ENCODE measurements at places on chromosomes 16 and 17.

GRCh38 chr17:71251276-71251675 lies 869.5 kb upstream of the SOX9 start:
- DNase-seq, result no peak

GRCh38 chr17:48505788-48506187 lies 25.0 kb downstream of the HOXB1 start:
- DNase-seq, result no peak

DNA sequence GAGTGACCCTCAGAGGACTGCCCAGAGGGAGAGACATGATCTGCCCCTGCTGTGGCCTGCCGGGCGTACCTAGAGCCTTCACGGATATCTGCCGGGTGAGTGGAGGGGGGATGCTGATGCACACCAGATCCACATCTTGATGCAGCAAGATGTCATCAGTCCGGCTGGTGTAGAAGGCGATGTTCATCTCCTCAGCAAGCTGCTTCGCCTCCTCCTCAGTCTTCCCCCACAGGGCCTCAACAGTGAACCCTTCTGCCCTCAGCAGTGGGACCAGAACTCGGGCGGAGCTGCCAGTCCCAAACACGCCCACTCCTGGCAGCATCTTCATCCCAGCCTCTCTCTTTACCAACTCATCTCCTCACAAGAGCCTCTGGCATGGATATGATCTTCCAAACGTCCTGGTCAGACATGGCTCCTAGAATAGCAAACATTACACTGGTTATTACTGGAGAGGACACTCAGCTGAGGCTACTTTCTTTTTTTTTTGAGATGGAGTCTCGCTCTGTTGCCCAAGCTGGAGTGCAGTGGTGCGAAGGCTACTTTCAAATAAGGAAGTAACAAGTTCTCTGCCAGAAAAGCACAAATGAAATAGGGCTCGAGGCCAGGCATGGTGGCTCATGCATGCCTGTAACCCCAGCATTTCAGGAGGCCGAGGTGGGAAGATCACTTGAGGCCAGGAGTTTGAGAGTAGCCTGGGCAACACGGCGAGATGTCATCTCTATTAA lies 18.9 kb downstream of the C16orf86 start:
- DNase-seq, result no peak

DNA sequence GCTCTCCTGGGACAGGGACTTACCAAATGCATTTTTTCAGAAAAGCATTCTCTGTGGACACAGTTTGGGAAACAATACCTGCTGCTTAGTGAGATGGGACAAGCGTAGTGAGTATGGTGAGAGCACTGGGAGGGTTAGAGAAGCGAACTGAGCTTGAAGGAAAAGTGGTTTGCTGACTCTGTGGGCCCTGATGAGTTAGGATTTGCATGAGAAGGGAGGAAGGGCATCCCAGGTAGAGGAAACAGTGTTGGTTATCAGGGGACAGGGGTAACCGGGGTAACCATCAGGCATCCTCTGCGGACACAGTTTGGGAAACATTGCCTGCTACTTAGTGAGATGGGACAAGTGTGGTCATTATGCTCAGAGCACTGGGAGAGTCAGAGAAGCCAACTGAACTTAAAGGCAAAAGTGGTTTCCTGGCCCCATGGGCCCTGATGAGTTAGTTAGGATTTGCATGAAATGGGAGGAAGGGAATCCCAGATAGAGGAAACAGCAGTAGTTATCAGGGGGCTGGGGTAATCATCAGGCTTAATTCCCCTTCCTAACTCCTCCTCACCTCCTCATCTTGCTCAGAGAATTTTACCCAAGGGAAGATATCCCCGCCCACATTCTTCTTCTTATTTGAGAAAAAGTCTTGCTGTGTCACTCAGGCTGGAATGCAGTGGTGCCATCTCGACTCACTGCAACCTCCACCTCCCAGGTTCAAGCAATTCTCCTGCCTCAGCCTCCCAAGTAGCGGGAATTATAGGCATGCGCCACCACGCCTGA lies 319.3 kb downstream of the RBFOX1 start:
- DNase-seq, result no peak

GRCh38 chr16:49866595-49867071 lies 10.7 kb upstream of the ZNF423 start:
- no peak for DNase-seq

DNA sequence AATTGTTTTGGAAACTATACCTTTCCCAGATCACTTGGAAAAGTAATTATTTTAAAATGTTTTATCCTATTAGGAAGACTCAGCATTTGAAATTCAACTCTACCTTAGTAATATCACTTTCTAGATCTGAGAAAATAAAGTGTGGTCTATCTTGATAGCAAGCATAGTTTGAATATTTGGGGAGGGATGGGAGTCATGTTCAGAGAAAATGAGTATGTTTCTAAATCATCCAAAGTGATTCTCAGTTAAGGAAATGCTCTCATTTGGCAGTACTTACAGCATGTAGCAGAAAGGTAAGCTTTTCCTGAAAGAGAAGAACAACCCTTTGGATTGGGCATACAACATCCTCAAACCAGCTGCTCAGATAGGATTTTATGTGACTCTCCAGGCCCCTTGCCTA lies 6.9 kb downstream of the C17orf75 start:
- no peak for DNase-seq

- no peak for DNase-seq
These were observed 316.6 kb downstream of the CDH13 start for GRCh38 chr16:82943371-82943770.

DNA sequence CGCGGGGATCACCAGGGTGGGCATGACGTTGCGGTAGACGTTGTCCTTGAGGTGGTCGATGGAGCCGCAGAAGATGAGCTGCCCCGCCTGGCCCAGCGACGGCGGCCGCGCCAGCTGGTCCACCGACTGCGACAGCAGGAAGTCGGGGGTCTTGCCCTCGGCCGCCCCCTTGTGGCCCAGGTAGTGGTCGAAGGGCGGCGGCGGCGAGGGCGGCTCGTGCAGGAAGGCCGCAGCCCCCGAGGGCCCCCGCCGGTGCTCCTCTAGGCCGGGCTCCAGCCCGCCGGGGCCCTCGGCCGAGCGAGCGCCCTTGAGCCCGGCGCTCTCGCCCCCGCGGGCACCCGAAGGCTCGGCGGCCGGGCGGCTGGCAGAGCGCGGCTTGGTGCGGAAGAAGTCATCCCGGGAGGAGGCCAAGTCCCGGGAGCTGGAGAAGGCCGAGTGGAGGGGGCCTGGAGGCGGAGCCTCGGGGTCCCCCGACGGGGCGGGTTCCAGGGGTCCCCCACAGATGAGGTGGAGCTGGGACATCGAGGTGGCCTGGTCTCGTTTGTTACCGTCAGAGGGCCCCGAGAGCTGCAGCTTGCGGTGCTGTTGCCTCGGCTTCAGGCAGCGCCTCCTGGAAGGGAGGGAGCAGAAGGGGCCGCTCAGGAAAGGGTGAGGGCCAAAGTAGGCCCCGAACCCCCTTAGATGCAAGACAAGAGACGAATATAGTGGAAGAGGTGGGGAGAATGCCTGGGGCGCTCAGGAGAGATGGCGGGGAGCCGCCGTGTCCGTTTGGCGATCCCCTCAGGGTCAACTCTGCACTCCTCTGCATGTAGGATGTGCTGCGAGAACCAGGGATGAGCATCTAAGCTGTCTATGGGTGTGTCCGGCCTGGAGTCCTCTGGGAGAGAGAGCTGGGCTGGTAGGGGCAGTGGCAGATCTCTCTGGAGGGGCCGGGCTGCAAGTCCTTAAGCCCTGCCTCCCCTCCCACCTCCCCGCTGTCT lies 8.8 kb downstream of the FAM171A2 start:
- no peak for DNase-seq

- no peak for DNase-seq
These were observed 402.1 kb downstream of the SEC14L1 start for GRCh38 chr17:77542551-77543490.

DNA sequence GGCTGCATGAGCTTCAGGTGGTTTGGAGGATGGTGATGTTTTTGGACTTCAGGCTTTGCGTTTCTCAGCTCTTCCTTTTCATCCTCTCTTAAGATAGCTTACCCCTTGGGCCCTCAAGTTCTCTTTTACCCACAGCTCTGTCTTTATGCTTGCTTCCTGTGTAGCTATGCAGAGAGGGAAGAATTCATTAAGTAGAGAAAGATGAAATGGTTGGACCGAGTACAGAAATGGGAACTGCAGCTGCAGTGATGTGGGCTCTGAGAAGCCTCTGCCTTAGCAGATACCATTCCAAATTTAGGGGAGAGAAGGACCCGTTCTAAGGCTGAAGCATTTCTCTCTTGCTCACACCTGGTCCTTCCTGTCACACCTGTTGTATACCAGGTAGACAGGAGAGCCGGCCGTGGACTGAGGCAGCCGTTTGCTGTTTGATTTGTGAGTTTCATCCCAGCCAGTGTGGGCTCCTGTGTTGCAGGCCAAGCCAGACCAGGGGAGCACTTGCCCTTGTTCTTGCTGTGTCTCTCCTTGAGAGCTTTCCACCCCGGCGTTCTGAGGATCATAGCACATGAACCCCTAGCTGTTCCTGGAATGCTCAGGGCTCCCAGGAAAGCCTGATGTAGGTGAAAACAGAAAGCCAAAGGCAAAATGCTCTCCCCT lies 392.7 kb downstream of the CPPED1 start:
- no peak for DNase-seq

DNA sequence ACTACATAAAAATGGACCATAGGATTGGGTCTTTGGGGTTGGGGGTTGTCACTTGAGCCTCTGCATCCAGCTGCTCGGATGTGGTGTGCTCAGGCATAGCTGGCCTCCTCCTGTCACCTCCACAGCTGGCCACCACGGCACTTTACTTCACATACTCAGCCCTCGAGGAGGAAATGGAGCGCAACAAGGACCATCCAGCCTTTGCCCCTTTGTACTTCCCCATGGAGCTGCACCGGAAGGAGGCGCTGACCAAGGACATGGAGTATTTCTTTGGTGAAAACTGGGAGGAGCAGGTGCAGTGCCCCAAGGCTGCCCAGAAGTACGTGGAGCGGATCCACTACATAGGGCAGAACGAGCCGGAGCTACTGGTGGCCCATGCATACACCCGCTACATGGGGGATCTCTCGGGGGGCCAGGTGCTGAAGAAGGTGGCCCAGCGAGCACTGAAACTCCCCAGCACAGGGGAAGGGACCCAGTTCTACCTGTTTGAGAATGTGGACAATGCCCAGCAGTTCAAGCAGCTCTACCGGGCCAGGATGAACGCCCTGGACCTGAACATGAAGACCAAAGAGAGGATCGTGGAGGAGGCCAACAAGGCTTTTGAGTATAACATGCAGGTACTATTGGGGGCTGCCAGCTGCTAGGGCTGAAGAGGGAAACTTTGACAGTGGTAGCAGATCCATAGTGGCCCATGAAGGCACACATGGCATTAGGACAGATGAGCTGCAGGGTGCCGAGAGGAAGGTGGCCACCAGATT lies 30.8 kb downstream of the CDIP1 start:
- no peak for DNase-seq

GRCh38 chr16:11252482-11252931 lies 3.5 kb downstream of the SOCS1 start:
- DNase-seq, result no peak

DNA sequence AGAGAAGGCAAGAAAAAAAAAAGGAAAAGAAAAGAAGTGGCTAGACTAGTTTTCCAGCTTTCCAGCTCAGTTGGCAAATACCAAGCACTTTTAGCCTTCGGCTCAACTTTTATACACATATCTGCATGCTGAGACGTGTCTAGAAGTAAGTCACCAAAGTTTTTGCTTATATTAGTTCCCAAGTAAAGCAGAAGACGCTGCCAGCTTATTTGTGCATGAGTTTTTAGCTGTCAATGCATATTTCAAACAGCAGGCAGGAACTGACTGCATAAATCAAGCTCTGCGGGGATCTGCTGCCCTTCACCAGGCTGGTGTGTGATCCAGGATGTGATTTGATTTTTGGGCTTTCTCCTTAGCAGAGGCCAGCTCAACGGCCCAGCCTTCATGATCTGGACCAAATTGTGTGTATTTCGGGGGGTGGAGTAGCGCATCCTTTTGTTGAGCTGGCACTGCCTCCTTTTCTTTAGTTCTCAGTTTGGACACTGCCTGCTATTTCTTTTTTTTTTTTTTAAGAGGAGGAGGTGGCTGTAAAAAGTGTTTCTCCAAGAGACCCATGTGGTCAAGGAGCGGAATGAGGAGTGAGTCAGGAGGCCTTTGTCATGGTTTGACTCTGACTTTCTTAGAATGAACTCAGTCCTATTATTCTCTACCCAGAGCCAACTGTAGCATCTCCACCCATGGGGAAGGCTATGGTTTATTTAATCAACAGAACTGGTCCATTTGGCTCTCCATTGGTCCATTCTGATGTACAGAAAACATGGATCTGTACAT lies 162.6 kb upstream of the XYLT1 start:
- no peak for DNase-seq

- no peak for DNase-seq
These were observed 8.0 kb downstream of the TSR3 start for GRCh38 chr16:1343428-1344242.

DNA sequence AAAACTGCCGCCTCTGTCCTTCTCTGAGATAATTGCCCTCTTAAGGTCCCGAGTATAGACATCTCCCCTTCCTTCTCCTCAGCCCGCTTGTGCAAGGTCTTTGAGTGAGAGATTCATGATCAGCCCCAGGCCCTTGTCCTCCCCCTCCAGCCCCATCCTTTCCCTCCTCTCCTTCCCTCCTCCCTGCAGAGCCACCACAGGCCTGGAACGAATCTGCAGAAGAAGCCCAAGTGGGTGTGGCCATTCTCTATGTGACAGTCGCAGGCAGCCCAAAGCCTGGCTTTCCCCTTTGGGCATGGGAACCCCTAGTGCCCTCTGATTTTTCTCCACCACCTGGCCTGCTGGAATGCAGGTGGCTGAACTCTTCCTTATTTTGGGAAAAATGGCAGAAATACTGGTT lies 7.2 kb upstream of the NDRG4 start:
- DNase-seq, result no peak

- DNase-seq, result no peak
These were observed 20.2 kb downstream of the TENT4B start for GRCh38 chr16:50173316-50173715.

GRCh38 chr16:86477642-86478041 lies 32.7 kb upstream of the FOXF1 start:
- DNase-seq, result no peak
